SW480 (cell line): ENCODE measurements at places on chromosomes 5 and 9.

- DNase-seq, result no peak
Observed at GRCh38 chr9:87849144-87849758, 33.4 kb upstream of the SPATA31E1 start.

DNA sequence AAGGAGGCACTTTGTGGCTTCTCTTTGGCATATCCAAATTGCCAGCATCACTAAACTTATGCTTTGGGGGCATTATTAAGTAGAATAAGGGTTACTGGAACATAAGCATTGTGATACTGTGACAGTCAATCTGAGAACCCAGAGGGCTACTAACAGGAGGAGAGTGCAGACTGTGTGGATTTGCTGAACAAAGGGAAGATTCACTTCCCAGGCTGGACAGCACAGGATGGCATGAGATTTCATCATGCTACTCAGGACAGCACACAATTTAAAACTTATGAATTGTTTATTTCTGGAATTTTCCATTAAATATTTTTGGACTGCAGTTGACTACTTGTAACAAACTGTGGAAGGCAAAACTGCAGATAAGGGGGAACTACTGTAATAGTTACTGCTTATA lies 212.5 kb downstream of the TMC1 start:
- DNase-seq, result no peak

DNA sequence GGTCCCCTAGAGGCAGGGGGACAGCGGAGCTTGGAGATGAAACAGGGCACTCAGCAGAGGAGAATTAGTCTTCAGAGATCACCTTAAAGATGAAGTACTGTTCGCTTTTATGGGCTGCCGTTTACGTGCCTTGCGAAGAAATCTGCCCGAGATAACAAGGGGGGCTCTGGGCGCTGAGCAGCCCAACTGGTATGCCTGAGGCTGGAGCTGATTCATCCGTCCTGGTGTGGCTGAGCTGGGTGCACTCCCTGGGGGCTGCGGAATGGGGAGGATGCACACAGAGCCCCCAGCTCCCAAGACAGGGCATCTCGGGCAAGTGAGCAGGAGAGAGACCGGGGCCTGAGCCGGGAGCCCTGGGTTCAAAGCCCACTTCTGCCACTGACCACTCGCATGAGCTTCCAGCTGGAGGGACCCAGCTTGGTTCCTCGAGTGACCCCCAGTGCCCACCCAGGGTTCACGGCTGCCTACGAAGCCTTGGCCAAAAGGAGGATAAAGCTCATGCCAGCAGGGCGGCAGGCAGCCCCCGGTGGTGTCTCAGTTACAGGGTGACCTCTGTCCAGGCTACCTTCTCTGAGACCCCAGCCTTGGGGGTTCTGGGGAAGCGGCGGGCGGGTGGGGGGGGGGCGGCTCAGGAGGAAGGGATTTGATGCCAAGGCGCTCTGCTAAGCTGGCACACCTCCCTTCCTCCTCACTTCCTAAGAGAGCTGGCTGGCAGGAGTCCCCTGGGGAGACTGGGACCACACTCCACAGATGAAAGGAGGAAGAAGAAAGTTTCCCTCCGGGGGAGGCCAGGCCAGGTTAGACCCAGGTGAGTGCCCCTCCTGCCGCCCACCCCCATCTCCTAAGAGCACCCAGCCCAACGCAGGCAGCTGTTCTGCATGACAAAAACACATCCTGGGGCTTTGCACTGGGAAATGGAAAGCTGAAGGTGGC lies 5.7 kb downstream of the FIBCD1 start:
- no peak for DNase-seq

DNA sequence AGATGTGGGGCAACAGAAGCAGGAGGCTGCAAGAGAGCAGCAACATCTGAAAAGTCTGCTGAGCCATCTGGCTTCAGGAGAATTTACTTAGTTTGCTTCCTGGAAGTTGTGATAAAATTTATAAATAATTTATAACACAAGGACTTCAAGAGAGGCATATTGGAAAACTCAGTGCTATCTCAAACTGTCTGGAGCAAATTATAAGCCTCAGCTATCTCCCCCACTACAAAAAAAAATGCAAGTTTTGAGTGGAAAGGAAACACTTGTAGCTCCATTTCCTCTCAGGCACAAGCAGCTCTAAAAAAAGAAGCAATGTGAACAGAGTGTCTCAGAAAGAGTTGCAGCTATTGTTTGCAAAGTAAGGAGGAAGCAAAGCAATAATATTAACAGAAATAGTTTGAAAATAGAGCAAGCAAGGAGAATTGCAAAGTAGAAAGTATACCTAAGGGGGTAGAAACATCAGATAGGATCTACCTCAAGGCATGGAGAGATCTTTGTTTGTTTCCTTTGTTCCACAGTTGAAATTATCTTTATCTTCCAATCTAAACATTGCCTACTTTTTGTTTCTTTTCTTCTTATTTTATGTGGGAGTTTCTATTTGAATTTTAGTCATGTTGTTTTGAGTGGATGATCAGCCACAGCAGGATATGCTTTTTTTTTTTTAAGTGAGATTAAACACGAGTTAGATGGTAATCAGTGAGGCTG lies 55.9 kb upstream of the IL6ST start:
- DNase-seq, result no peak

DNA sequence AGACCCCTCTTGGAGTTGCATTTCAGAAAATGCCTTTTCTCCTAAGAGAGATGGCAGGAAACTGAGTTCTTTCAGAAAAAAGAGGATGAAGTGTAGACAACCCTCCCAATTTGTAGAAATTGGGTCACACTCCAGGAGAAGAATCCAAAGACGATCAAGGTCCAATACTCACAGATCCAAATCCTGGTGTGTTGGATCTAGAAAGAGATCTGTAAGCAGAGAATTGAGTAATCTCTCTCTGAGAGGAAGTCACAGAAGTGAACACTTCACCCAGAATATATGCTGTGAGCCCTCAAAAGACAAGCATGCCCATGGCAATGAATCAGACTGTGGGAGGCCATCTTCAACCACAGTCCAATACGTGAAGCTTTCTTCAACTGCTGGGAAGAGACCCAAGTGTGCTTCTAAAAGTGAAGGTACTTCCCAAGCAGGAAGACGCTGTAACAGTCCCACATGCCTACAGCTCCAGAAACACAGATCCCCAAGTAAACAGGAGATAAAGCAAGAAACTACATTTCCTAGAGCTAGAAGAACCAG lies 182.7 kb downstream of the SMC2 start:
- no peak for DNase-seq

DNA sequence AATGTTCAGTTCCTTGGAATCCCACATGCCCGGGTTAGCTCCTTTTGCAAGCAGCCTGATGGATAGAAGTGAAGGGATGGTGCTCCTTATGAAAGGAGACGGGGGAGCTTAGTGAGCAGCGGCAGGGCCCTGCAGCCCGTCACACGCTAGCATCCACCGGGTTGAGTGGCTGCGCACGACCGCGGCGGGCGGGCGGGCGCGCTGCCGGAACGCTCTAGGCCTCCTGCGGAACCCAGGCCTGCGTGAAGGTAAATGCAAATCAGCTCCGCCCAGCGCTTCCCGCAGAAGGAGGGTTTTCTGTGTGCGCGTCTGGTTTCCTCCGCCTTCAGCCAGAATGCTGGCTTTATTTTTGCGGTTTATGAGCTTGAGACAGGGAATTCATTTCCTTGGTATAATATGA lies 19.8 kb downstream of the IL12B start:
- peak; percentile 46 for DNase-seq

DNA sequence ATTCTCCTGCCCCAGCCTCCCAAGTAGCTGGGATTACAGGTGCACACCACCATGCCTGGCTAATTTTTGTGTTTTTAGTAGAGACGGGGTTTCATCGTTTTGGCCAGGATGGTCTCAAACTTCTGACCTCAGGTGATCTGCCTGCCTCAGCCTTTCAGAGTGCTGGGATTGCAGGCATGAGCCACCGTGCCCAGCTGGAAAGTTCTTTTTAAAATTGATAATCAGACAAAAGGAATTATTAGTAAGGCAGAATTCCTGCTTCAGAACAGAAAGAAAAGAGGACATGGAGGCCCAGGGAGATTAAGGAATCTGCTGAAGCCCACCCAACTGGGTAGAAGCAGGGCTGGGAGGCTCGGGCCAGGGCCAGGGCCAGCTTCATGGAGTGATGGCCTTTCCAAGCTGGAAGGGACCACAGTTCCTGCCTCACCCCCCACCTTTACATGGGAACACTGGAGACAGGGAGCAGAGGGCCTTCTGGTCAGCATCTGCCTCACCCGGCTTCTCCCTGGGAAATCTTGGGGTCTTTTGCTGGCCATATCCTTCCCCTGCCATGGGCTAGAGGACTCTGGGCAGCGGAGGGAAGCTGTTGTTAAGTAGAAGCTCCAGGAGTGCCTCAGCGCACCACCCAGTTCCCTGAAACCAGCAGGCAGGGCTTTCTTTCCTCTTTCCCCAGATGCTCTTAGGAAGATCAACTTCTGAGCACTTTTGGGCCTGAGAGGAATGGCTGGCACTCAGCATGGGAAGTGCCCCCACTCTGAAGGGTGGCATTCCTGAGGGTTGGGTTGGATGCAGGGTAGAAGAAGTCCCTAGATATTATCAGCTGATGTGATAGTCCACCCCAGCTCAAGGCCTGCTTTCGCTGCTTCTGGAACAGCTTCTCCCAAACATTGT lies 70.1 kb downstream of the RGS3 start:
- no peak for DNase-seq

- no peak for DNase-seq
Observed at GRCh38 chr5:56412601-56413379, 179.7 kb upstream of the ANKRD55 start.

DNA sequence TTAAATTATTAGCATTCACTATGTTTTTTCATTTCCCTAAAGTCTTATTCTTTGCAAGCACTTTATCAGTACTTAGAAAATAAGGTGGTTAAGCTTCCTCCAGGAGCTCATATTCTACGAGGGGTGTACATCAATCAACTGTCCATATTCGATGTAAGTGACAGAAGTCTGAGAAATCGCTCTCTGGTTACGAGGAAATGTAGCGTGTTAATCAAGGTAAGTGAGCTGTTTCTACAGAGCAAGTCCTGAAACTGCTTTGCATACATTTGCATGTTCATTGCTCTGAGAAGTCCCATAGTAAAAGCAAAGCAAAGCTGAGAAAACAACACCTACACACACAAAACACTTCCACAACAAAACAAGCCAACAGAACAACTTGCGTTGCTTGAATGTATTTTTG lies 893.9 kb upstream of the DMAC1 start:
- no peak for DNase-seq

DNA sequence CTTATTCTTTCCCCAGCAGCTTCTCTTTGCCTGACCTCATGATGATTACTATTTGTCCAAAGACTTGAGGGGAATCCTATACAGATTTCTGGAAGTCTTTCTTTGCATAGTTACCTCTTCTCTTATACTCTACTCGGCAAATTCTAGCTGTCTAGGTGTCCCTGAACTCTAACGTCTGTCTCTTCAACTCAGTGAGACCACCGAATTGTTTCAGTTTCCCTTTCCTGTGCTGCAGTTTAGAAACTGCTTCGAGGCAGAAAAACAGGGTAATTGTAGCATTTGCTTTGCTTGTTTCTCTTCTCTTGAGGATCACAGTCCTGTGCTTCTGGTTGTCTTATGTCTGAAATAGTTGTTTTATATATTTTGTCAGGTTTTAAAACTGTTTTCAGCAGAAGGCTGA lies 14.8 kb downstream of the LVRN start:
- no peak for DNase-seq

- DNase-seq, result no peak
Observed at GRCh38 chr5:120314191-120314590, 149.9 kb upstream of the PRR16 start.

DNA sequence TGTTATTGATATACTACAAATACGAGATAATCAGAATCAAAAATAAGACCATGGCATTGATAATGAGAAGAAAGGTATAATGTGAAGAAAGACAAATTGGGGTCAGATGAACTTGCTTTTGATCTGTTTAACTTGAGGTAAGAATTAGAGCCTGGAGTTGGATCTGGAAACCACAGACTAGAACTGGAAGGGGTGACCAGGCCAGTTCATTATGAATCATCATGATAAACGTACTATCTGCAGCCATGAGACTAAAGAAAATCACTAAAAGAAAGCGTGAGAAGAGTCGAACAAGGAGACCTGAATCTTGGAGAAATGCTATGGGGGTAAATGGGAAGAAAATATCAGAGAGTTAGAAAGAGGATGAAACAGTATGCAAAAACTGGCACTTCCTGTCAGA lies 967.5 kb downstream of the NR2F1-AS1 start:
- no peak for DNase-seq

- DNase-seq, result peak; percentile 8
Observed at GRCh38 chr5:82601077-82601476, 322.9 kb upstream of the RPS23 start.

GRCh38 chr5:75324791-75325190 lies 12.2 kb upstream of the HMGCR start:
- no peak for DNase-seq

GRCh38 chr5:73692166-73692640 lies 66.2 kb downstream of the ARHGEF28 start:
- DNase-seq, result no peak

DNA sequence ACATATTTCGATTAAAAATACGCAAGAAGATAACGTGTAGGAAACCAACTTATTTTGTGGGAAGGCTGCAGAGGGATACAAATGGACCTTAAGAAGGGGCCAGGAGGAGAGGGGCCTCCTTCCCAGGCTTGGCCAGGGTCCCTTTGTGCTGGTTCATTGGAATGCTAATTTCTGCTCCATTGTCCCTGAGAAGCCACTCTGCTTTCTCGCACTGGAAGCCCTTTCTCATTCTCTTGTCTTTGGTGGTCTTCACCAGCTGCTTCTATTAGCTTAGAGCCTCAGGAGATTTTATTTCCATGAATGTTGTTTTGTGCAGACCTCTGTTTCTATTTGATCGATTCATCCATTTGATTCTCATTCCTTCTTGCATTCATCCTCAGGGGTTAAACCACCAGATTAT lies 325.4 kb downstream of the TMEM38B start:
- DNase-seq, result no peak

DNA sequence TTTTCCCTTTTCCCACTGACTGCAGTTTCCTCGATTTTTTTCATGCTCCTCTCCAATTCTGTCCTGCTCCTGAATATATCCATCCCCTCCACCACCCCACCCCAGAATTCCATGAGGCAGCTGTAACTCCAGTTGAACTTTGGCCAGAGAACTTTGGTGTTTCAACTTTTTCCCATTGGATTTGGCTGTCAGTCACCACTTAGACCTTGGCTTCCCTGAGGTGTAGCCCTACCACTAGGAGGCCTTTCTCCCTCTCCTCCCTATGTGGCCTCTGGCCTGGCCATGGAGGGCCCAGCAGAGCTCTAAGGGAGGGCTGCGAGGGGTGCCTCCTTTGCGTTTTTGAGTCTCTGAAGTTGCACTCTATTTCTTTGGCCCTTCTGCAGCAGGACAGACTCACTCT lies 261.3 kb downstream of the PIK3R1 start:
- peak; percentile 3 for DNase-seq

- no peak for DNase-seq
Observed at GRCh38 chr5:17257705-17258273, 40.4 kb downstream of the BASP1 start.

DNA sequence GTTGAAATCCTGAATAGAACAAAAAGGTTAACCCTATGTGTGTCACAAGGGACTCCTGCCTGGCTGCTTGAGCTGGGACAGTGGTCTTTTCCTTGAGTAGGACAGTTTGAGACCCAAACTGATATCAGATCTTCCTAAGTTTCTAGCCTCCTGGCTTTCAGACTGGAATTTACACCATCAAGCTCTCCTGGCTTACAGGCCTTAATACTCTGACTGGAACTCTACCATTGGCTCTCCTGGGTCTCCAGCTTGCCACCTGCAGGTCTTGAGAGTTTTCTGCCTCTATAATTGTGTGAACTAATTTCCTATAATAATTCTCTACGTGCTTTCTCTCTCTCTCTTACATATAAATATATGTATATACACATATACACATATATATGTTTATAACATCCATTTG lies 112.5 kb downstream of the PRR16 start:
- no peak for DNase-seq
